ENCODE measurements at places on chromosomes 6 and 20.

DNA sequence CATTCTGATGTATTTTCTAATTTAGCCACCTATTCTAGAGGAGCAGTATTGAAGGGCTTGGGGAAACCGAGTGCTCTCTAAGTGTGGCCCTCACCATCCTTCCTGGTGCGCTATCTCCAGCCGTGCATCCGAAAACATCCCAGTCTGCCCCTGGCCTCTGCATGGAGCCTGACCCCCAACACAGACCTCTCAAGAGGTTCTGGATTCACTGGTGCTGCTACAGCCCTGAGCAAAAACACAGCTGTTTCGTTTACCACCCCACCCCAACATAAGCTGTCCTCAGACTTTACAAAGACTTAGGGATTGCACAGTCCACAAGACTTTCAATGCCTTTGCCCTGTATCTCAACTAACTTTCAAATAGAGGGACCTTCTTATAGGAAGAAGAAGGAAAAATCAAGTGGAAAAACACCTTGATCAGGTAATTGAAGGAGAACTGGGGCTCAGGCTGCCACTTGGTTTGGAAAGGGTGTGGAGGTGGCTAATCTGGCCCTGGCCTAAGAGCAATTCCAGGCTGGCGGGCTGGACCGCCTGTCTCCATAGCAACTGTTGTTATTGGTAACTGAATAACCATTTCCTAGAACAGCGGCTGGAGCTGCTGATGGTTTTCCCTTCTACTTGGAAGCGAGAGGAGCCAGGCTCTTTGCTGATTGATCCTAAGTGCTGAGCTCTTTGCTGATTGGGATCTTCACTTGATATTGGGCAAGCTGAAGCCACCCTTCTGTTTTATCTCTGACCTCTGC, 90.2 kb upstream of the TOX2 start:
- DNase-seq, result peak; percentile 54

DNA sequence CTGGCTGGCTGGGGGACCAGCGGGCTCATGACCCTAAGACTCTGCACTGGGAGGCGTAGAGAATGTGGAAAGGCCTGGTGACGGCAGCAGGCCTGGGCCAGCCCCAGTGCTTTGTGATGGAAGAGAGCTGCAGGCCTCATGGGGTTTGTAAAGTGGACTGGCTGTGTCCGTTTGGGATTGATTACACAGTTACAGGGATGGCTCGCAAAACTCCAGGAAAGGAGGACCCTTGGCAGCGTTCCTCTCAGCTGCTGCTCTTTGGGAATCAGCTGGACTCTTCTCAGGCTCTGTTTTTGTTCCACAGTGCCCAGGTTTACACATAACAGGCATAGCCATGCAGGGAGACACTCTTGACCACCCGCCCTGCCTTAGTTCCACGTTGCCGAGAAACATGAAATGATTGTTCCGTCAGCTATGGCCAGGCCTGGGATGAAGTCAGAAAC, 89.0 kb downstream of the SLX4IP start:
- DNase-seq, result peak; percentile 77

DNA sequence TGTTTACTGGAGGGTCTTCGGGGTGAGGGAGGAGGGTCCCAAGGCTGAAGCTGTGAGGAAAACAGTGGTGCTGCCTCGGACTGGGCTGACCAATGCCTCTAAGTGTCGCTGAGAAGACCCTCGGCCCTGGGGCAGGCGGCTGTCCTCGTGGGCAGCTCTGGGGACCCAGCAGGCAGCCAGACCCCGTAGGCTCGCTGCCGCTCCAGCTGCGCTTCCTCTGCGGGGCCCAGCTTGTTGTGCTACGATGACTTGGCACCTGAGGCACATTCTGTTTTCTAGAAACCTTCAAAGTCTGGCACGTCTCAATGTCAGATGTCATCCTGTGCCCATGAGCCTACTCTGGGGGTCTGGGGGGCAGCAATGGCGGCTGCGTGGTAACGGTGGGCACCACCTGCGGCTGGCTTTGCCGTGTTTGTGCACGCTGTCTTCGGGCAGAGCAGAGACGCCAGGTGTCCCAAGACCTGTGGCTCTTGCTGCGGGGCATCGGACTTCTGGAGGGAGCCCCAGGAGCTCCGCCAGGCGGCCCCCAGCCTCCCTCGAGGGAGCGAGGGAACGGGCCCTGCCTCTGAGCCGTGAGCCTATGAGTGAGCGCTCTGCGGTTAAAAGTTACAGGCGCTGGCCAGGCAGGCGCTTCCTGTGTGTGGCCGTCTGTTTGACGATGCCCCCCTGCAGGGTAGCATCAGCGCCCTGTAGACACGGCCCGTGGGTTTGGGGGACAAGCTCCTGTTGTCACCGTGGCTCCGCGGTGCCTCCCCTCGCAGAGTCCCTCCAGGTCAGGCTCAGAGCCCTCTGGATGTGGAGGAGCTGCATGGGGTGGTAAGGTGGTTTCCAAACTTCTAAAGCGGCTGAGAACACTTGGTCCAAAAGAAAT, 6.8 kb downstream of the SLC17A9 start:
- DNase-seq, result no peak

DNA sequence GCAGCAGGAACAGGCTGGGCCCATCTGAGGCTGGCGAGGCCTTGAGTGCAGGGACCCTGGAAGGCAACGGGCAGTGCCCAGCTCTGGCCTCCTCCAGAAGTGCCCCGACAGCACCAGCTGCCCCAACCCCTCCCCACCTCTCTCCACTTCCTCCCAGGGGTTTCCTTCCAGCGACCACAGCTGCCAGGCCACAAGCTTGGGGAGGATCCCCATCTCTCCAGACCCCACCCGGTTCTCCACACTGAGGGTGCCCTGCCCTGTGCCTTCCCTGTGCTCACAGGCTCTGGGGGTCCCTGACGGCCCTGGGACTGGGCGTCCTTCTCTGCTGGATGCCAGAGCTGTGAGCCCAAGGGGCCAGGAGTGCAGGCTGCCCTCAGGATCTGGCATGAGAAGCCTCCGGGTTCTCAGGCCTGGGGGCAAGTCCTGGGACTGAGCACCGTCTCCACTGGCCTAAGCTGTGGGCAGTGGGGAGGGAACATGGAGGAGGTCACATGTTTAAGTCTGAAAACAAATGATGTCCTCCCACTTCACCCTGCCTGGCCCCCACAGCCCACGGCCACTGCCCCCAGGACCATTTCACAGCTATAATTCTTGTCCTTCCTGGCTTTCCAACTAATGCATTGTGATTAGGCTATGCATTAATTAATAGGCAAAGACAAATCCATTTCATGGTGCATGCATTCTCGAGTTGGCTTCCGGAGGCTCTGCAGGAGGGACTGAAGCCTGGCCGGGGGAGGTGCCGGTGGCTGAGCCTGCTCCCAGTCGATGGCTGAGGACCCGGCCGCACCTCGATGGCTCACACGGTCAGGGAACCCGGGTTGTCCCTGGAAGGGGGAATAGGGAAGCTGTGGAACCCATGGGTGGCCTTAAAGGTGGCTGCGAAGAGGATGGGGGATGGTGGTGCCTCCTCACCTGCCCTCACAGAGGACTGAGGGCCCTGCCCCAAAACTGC, 24.4 kb downstream of the BHLHE23 start:
- no peak for DNase-seq

DNA sequence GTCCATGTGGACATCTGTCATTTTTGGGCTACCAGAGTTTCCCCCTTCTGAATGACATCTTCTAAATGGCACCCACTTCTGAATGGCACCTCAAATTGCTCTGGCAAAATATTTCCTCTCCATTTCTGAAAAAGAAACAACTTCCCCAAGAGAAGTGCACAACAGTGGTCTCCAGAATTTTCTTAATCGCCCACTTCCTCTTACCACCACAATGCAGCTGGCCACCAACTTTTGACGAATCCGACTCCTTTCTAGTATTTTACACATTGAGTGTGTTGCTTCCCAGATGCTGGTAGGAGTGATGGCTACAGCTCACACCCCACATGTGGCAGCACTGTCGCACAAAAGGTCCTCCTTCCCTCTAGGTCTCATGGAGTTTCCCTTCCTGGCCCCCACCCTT, 216.1 kb downstream of the FOXA2 start:
- no peak for DNase-seq
